ENCODE measurements at places on chromosomes 3 and 15.

GRCh38 chr3:57026944-57027343, 33.5 kb upstream of the SPATA12 start:
- DNase-seq: no peak

- DNase-seq: no peak
Observed at GRCh38 chr3:72338082-72338941, 509.9 kb downstream of the SHQ1 start.

- DNase-seq: no peak
Observed at GRCh38 chr3:197906850-197907187, 43.2 kb upstream of the RPL35A start.

GRCh38 chr15:81411051-81411450, 37.0 kb upstream of the TMC3 start:
- no peak for DNase-seq

GRCh38 chr3:177835917-177836316, 638.6 kb upstream of the TBL1XR1 start:
- DNase-seq: no peak

DNA sequence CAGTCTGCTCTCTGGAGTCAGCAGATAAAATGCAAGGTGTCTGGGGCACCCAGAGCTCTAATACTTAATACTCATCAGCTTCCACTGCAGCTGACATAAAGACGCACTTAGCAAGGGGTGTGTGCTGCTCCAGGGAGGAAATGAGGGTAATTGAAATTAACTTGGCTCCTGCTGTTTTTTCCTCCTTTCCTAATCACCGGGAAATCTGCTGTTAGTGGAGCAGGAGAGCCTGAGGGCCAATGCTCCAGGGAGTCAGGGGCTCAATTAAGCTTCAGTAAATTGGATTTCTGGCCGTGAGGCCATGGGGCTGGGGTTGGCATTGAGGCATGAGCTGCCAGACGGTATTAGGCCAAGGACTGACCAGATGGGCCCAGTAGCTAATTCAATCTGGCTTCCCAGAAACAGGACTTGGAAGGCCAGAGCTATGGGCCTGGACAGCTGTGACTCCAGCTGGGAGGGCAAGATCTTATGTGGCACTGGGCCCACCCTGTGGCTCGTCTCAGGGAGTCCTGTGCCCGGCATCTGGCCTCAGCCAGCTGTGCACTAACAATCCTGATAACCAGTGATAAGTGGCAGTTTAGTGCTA, 30.7 kb upstream of the CHRNB4 start:
- DNase-seq: peak; percentile 27

- DNase-seq: no peak
Observed at GRCh38 chr15:27985099-27985498, 114.0 kb downstream of the OCA2 start.

- DNase-seq: no peak
Observed at GRCh38 chr3:186198442-186198841, 89.6 kb upstream of the ETV5 start.

DNA sequence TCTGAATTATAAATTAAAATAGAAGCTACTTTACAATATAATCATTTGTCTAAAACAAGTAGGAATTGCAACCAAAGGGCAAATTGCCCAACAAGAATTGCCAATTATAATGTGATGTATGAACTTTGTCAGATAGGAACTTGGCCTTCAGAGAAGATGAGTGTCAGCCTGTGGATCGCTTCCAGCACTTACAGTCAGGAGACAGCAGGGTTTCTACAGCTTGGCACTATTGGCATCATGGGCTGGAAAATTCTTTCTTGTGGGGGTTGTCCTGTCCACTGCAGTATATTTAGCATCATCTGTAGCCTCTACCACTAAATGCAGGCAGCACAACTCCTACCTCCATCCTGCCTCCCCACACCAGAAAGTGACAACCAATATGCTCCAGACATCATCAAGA, 48.1 kb upstream of the CRBN start:
- DNase-seq: no peak

DNA sequence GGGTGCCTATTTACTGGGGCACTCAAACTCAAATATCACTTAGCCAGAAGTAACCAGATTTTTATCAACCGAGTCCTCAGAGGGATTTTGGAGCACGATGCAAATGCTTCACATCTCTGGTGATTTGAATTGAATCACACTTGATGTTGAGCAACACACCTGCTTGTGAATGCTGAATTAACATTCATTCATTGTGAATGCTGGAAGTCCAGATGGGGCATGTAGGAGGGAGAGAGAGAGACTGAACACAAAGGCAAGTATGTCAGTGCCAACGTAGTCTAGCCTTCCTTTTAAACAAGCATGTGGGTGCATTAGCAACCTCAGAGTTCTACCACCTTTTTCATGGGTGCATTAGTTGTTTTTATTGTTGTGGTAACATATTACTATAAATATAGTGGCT, 156.2 kb downstream of the ADAMTSL3 start:
- no peak for DNase-seq

GRCh38 chr3:13465236-13465873, 14.8 kb upstream of the HDAC11 start:
- DNase-seq: no peak

GRCh38 chr3:56051052-56051451, 417.2 kb downstream of the ERC2 start:
- no peak for DNase-seq

- no peak for DNase-seq
Observed at GRCh38 chr15:99582508-99582960, 16.8 kb downstream of the MEF2A start.

DNA sequence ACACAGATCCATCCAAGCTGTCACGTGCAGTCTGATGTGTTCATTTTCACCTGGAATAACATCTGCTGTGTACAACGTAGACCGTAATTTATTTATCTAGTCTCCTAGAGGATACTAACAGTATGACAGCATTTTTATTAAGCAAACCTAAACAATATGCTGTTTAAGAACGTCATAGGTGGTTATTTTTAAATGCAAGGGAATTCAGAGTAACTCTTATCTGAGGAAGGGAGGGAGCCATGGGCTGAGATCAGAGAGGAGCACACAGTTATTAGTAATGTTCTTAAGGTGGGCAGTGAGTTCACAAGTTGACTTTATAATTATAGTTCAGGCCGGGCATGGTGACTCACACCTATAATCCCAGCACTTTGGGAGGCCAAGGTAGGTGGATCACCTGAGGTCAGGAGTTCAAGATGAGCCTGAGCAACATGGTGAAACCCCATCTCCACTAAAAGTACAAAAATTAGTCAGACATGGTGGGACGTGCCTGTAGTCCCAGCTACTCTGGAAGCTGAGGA, 193.6 kb downstream of the UACA start:
- DNase-seq: no peak

- DNase-seq: no peak
Observed at GRCh38 chr15:68415501-68416157, 16.3 kb downstream of the ITGA11 start.

- no peak for DNase-seq
Observed at GRCh38 chr15:84961707-84962106, 19.9 kb upstream of the PDE8A start.
